ENCODE measurements at places on chromosomes 7 and 10.

DNA sequence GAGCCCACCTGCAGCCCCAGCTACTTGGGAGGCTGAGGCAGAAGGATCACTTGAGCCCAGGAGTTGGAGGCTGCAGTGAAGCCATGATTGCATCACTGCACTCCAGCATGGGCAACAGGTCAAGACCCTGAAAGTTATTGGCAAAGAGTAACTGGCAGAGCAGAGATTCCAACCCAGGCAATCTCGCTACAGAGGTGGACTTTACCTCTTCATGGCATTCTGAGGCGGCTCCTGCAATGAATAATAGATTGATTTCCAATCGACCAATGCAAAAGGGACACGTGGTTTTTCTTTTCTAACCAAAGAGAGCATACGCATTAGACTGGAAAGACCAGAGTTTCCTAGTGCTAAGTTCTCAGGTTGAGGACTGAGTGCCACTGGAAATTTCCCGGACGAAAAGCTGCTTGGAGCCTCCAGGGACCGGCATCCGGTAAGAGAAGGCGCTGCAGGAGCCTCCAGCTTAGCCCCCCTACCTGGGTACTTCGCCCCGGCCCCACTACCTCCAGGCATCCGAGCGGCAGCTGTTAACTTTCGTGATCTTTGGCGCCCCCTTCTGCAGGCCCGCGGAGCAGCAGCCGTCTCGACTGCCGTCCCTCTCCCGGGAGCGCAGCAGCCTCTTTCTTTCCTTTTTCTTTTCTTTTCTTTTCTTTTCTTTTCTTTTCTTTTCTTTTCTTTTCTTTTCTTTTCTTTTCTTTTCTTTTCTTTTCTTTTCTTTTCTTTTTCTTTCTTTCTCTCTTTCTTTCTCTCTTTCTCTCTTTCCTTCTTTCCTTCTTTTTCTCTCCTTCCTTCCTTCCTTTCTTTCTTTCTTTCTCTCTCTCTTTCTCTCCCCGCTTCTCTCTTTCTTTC, 4.1 kb downstream of the MBLAC1 start:
- DNase-seq = no peak

GRCh38 chr10:76278811-76279460, 847.5 kb downstream of the LRMDA start:
- no peak for DNase-seq

- peak; percentile 57 for DNase-seq
These were observed 25.5 kb upstream of the FAM221A start for GRCh38 chr7:23654508-23654907.

DNA sequence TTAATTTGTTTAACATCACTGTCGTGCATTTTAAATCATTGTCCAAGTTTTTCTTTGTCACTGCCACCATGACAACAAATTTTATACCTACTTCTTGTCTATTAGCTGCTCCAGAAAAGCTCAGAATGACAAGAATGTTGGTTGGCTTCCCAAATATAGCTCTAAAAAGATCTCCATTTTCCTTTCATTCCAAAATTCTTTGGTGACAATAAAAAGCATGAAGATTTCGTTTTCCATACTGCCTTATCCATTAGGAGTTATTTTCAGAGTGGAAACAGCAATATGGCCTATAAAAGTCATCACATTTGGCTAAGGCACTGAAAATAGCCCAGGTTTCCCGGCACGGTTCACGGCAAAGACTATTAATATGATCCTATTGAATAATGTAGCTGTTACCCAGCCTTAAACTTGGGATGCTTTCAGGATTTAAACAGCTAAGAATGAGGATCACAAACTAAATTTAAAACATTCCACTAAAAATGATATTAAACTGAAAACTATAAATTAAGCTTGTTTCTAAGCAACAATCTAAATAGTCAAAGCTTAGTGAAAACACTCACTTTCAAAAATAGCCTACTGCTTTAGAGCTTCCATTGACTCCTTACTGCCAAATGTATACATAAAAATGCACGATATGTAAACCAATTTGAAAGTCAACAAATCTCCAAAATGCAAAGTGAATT, 2.7 kb downstream of the CTTNBP2 start:
- no peak for DNase-seq

DNA sequence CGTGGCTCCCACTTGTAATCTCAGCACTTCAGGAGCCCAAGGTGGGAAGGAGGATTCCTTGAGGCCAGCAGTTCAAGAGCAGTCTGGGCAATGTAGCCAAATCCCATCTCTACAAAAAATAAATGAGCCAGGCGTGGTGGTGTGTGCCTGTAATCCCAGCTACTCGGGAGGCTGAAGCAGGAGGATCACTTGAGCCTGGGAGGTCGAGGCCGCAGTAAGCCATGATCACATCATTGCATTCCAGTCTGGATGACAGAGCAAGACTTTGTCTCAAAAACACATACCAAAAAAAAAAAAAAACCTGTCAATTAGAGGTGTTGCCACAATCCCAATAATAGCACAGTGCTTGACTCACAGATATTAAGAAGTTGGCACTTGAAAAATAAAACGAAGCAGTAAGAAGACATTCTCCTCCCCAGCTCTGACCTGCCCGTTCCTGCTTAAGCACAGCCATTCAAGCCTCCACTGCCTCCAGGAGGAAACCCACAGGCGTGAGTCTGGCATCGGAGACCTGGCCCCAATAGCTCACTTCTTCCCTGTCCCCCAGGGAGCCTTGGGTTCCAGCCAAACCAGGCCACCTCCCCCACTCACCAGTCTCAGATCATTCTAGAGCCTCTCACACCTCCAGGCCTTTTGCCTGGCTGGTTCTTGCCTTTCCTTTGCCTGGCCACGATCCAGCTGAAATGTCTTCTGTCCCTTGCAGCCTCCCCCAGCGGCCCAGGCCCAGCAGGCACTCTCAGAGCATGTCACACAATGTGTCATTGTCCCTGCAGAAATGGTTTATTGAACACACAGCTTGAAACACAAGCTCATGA, 45.3 kb upstream of the GTF2I start:
- no peak for DNase-seq

GRCh38 chr10:36380538-36380937, 738.4 kb upstream of the FZD8 start:
- no peak for DNase-seq

DNA sequence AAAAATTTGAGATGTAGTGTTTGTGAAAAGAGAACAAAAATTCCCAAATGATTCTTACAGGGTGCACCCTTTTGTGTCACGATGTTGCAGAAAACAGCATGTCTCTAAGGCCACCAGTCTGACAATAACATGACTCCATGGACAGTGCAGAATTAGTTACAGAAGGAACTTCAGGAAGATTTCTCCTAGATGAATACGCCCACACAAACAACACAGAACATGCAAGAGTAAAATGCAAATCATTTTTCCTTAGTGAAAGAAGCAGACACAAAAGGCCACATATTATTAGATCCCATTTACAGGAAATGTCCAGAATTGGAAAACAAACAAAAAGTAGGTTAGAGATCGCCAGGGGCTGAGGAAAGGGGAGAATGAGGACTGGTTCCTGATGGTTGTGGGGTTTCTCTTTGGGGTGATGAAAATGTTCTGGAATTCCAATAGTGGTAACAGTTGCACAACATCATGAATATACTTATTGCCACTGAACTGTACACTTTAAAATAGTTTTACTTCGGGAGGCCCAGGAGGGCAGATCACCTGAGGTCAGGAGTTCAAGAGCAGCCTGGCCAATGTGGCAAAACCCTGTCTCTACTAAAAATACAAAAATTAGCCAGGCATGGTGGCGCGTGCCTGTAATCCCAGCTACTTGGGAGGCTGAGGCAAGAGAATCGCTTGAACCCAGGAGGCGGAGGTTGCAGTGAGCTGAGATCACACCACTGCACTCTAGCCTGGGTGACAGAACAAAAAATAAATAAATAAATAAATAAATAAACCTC, 10.2 kb downstream of the ZC3HAV1 start:
- no peak for DNase-seq

DNA sequence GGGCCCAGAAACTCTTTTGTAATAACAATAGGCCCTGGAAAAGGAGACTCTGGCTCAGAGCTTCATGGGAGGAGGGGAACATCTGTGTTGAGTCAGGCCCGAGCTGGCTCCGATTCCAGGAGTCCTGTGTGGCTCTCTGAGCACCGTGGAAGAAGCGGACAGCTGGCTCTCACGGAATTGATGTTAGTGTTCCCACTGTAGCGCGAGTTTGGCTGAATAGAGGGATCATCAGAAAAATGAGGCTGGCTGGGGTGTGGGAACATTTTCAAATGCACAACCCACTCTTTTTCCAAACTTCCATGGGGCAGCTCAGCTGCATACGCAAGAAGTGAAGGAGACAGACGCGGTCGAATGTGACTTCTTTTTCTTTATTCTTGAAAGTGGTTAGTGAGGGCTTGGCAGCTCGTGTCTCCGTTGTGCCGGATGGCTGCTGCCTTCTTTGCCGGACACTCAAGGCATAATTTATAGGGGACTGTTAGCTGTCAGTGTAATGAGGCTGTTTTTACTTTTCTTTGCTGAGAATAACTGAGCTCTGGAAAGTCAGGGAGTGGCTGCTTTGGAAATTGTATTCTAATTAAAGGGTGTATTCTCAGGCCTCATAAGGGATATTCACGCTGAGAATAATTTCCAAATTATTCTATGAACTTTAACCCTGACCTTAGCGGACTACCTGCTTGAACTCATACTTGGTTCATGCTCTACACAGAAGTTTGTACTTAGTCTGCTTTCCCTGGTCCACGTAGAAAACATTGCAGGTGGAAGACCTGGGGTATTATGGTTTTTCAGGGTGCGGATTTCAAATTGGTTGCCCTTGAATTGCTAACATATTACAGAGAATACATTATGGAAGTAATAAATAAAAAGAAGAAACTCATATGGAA, 23.1 kb downstream of the MDFIC start:
- no peak for DNase-seq
